ENCODE measurements at places on chromosomes 6 and 20.

DNA sequence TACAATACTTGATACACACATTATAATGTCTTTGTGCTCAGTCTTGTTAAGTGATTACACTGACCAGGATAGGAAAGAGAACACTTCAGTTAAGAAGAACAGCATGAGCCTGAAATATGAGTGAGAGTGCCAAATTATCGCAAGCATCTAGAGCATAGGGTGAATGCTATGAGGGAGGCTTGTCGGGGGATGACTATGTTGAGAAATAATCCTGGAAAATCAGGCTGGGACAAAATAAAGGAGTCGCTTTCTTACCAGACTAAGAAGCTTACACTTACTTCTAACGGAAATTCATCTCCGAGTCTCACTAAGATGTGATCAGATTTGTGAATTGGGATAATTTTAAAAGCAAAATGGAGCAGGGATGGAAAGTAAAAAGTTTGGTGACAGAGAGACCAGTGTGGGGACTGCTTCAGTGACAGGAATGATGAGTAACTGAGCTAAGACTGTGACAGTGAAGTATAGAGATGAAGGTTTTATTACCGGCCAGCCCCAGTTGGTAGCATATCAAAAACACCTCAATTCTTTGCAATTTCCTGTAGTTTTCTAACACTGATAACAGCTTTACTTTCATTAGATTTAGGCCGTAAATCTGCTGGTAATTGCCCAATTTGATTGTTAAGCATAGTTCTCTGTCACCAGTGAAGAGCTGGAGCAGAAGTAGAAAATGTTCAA lies 48.4 kb upstream of the DEFB112 start:
- no peak overlapping the region for H3K4me3 ChIP-seq
- ATAC-seq = no peak
- H3K4me1 ChIP-seq = no peaks in the 10 kb centered on the region
- no peaks in the 10 kb centered on the region for H3K36me3 ChIP-seq

GRCh38 chr20:62738025-62738881 lies 29.6 kb downstream of the NTSR1 start:
- no peak overlapping the region for H3K4me3 ChIP-seq
- H3K27ac ChIP-seq = no peak overlapping the region
- H3K27me3 ChIP-seq = peaks cover 13% of the 10 kb centered on the region
- H3K4me1 ChIP-seq = peaks cover 29% of the 10 kb centered on the region

GRCh38 chr6:144008120-144008811 lies at the start of gene PLAGL1:
PLAGL1 (minus strand) TSS chr6:144008259; CDS start chr6:143948136, 60,123 bp downstream.
- H3K27ac ChIP-seq = no peak within 1 kb of the TSS
- ATAC-seq = peak; percentile 68
- no peaks in the 10 kb centered on the region for H3K27me3 ChIP-seq
- H3K4me1 ChIP-seq = peaks cover 6% of the 10 kb centered on the region
- peaks cover 14% of the 10 kb centered on the region for H3K36me3 ChIP-seq
- peak within 1 kb of the TSS; percentile 75 for H3K4me3 ChIP-seq

- H3K27ac ChIP-seq = no peak overlapping the region
- no peak for ATAC-seq
- no peak overlapping the region for H3K4me3 ChIP-seq
Measured at GRCh38 chr20:49575551-49576060, 7.7 kb upstream of the PTGIS start.

- ATAC-seq = no peak
- H3K27ac ChIP-seq = no peak overlapping the region
- H3K27me3 ChIP-seq = no peaks in the 10 kb centered on the region
- H3K36me3 ChIP-seq = peaks cover 89% of the 10 kb centered on the region
Measured at GRCh38 chr20:51512645-51513044, 29.9 kb downstream of the NFATC2 start.

GRCh38 chr20:58177799-58178198 lies 50.7 kb downstream of the ANKRD60 start:
- H3K27ac ChIP-seq = no peak overlapping the region
- H3K4me1 ChIP-seq = peaks cover 12% of the 10 kb centered on the region
- H3K36me3 ChIP-seq = no peaks in the 10 kb centered on the region
- no peak overlapping the region for H3K4me3 ChIP-seq
- H3K27me3 ChIP-seq = peaks cover 66% of the 10 kb centered on the region

GRCh38 chr6:122268394-122268793 lies 131.1 kb upstream of the HSF2 start:
- H3K27me3 ChIP-seq = no peaks in the 10 kb centered on the region
- H3K36me3 ChIP-seq = no peaks in the 10 kb centered on the region
- H3K4me3 ChIP-seq = no peak overlapping the region
- H3K4me1 ChIP-seq = no peaks in the 10 kb centered on the region
- H3K27ac ChIP-seq = no peak overlapping the region

- H3K4me1 ChIP-seq = no peaks in the 10 kb centered on the region
- no peak overlapping the region for H3K4me3 ChIP-seq
- no peak for ATAC-seq
Measured at GRCh38 chr6:103798166-103798565, 1061.6 kb downstream of the HACE1 start.

GRCh38 chr6:93272896-93273295 lies 146.5 kb downstream of the EPHA7 start:
- H3K4me1 ChIP-seq = no peaks in the 10 kb centered on the region
- no peak overlapping the region for H3K4me3 ChIP-seq
- H3K36me3 ChIP-seq = no peaks in the 10 kb centered on the region
- no peak for ATAC-seq
- no peaks in the 10 kb centered on the region for H3K27me3 ChIP-seq
